Left lobe of liver (tissue), 2 donors: ENCODE measurements at places on chromosomes 16 and 17. TPM values are rescaled to one million over a fixed set of nuclear protein-coding genes. Genes with fewer than 3 reads are reported as not detected.
A peak's percentile ranks its signal among the peaks of the same experiment; 100 is the strongest.

- DNase-seq = no peak
Measured at GRCh38 chr16:19219836-19220235, 51.8 kb downstream of the SYT17 start.

Gene ADAD2
- not detected for total RNA-seq

GRCh38 chr17:64074704-64075426 is 54.4 kb upstream of the ICAM2 start:
- peak; percentile 71 for DNase-seq

Gene ZMYND15
- 0.63 TPM for total RNA-seq

Gene CDK3
- 3.6 TPM for total RNA-seq
